ENCODE measurements at places on chromosomes 5 and 9.

GRCh38 chr5:137393196-137393993 lies 105.7 kb downstream of the SPOCK1 start:
- no peak for DNase-seq

GRCh38 chr9:107471552-107471951 lies 18.0 kb downstream of the KLF4 start:
- DNase-seq: no peak

DNA sequence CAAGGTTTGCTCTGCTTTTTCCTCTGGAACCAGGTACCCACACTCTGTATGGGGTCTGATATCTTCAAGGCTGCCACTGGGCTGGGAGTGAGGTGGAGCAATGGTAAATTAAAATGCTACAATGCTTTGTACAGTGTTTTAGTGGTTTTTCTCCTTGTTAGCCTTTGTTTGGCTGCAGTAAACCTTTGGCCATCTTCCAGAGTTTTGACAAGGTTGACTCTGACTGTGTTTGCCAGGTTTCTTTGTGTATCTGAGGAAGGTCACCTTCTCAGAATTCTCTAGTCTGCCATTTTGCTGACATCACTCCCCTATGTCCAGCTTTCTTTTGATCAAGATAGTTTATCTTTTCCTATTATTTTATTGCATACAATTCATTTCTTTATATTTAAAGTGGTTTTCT lies 11.2 kb downstream of the SPATA31D1 start:
- DNase-seq: no peak

DNA sequence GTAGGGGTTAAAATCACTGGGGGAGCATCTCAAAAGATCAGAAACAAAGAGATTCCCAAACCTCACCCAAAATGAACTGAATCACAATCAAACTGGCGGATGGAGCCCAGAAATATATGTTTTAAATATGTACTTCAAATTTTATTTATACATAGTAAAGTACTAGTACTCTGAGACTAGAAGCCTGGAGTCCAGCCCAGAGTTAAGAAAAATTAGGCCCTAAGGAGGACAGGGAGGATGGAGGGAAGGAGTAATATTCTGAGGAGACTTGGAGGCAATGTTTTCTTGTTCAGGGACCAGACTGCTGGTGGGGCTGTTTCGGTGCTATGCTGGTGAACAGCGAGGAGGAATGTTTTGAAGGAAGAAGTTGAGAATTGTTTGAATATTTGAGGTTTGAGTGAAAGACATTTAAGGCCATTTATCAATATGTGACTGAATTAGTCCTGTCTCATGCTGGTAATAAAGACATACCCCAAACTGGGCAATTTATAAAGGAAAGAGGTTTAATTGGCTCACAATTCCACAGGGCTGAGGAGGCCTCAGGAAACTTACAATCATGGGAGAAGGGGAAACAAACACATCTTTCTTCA lies 552.4 kb upstream of the DAB2 start:
- DNase-seq: no peak

- DNase-seq: no peak
Measured at GRCh38 chr5:132591145-132591544, 34.4 kb downstream of the RAD50 start.

GRCh38 chr9:120742951-120743416 lies 28.7 kb upstream of the MEGF9 start:
- no peak for DNase-seq

GRCh38 chr5:11007269-11007870 lies 246.3 kb upstream of the DAP start:
- DNase-seq: no peak

GRCh38 chr5:178671602-178672144 lies 44.8 kb upstream of the CLK4 start:
- DNase-seq: no peak

DNA sequence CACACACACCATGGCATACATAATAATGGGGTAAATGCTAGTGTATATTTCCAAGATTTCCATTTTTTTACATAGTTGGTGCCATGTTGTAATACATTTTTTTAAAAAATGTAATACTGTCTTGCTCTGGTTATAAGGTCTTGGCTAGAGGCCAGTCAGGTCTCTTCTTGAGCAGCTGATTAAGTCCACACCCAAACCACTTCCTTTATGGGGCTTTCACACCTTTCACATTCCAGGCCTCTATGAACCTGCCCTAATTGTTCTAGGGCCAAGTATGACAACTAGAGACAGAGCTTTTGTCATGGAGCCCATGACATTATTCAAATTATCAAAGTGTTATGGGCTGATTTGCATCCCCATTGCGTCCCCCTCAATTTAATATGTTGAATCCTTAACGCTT lies 495.6 kb upstream of the CTNND2 start:
- no peak for DNase-seq

- DNase-seq: no peak
Measured at GRCh38 chr5:1512541-1513291, 11.0 kb downstream of the LPCAT1 start.

DNA sequence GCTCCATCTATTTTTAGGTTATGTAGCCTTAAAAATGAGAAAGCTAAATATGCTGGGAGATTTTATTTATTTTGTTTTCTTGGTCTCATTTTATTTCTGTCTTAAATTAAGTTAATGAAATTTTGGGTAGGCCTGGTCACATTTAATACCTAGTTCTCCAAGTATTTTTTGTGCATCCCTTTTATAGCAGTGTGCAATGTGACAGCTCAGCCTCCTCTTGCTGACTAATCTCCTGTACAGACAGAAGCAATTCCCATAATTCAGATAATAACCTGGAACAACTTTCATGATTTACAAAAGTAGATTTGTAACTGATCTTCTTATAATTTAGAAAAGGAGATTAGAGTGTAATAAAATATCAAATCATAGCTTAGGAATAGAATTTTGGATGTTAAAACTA lies 403.9 kb downstream of the ADGRV1 start:
- DNase-seq: no peak

- DNase-seq: no peak
Measured at GRCh38 chr5:169943026-169943425, 37.3 kb downstream of the INSYN2B start.

GRCh38 chr9:126880947-126881332 lies 20.5 kb downstream of the ZBTB34 start:
- DNase-seq: no peak

GRCh38 chr9:1759009-1759408 lies 256.1 kb upstream of the SMARCA2 start:
- DNase-seq: no peak

DNA sequence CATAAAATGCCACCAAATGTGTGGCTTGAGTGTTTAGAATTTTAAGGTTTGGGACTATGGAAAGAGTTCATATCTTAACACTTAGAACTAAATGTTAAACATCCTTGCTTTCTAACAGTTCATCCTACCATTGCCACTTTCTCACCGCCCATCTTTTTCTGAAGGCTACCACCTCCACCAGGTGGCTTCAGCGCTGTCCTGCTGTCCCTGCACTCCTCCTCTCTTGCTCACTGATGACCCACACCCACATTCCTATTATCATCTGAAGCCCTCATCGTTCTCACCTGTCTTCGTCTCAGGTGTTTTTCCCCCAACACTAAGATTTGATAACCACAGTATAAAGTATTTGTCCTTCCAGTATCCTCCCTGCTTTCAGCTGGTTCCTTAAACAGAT lies 7.4 kb downstream of the MEGF10 start:
- no peak for DNase-seq

DNA sequence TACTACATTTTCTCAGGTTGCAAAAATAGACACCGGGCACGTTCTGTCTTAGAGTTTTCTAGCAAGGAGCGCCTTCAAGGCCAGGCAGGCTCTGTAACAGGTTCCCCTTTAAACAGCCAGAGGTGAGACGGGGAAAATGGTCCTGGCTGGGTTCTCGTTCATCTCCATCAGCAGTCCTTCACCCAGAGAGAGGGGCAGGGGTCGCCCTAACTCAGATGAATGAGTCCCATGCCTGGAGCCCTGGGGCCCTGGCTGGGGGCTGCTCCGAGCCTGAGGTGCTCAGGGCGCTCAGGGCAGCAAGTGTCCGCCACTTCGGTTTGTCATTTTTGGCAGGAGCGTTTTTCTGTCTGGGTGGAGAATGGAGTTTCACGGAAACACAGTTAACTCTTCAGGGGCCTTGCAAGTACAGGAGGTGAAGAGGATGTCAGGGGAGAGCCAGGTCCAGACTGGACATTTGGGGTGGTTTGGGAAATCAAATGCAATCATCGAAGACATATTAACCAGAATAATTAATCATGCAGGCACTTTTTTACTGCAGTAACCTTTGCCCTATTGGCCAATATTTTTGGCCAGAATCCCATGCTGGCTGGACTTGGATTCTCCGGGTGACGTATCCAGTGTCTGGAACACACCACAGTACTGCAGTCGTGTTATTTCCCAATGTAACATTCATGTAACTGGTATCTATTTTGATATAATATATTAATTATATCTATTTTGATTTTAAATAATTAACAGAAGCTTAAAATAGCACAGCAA lies 2.9 kb downstream of the NTNG2 start:
- no peak for DNase-seq

GRCh38 chr5:175711472-175712312 lies 53.8 kb downstream of the HRH2 start:
- DNase-seq: no peak

GRCh38 chr5:140794595-140795258 lies at the start of gene PCDHA2:
Gene PCDHA2 (plus strand): TSS chr5:140794852.
- DNase-seq: no peak

DNA sequence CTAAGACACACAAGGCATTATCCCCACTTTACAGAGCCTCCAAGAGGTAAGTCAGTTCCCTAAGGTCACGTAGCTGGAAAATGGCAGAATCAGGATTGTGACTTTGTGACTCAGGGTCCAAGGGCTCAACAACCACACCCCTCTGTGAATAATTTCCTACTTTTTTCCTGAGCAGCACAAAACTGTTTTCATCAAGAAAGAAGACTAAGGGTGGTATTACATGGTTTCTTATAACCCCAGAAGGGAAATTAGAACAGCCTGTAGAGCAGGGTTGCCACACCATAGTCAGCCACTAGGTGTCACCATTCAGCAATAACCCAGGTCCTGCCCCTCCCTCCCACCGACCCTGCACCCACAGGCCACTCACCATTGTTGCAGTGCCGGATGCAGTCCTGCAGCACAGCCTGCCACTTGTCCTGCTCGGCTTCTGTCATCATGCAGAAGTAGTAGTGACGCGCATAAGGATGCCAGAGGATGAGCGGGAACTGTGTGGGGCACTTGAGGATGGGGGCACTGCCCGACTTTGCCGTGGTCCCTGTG lies 72.1 kb downstream of the LRSAM1 start:
- peak; percentile 9 for DNase-seq

- no peak for DNase-seq
Measured at GRCh38 chr5:68960456-68960855, 133.4 kb upstream of the SLC30A5 start.

- DNase-seq: no peak
Measured at GRCh38 chr9:99732715-99733114, 89.0 kb upstream of the NR4A3 start.

GRCh38 chr5:54226215-54226614 lies 84.2 kb downstream of the ARL15 start:
- DNase-seq: no peak

DNA sequence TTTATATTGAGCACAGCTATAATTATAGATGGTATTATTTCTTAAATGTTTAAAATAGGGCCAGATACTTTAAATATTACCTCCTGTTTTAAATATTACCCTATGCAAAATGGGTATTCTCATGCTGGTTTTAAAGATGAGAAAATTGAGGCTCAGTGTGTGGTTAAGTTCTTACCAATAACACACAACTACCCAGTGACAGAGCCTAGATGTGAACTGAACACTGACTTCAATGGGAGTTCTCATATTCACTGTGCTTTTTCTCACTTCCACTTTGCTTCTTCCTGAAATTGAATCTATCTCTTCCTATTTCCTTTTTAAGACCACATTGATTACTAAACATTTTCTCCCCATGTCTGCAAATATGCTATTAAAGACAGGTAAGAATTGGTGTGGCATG lies 135.8 kb upstream of the TUSC1 start:
- DNase-seq: no peak

- no peak for DNase-seq
Measured at GRCh38 chr9:135212961-135213360, 125.5 kb downstream of the OLFM1 start.

GRCh38 chr9:135269912-135270830 lies 182.7 kb downstream of the OLFM1 start:
- no peak for DNase-seq

GRCh38 chr9:121182989-121183388 lies 18.7 kb downstream of the RAB14 start:
- no peak for DNase-seq

- no peak for DNase-seq
Measured at GRCh38 chr9:91945277-91946085, 4.5 kb downstream of the ROR2 start.

DNA sequence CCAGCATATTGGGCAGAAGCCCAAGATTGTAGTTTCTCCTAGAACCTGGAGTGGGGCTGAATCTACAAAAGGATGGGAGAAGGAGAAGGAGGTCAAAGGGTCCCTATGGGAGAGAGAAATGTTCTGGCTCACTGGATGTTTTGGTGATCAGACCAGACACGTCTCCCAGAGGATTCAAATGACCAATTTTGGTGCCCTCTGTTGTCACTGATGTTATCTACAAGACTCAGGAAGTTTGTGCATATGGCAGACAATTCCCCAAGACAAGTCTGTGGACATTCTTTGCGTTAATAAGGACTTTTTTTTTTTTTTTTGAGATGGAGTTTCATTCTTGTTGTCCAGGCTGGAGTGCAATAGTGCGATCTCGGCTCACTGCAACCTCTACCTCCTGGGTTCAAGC lies 137.2 kb upstream of the SMARCA2 start:
- no peak for DNase-seq

GRCh38 chr5:14417792-14418765 lies 163.5 kb upstream of the OTULINL start:
- no peak for DNase-seq

DNA sequence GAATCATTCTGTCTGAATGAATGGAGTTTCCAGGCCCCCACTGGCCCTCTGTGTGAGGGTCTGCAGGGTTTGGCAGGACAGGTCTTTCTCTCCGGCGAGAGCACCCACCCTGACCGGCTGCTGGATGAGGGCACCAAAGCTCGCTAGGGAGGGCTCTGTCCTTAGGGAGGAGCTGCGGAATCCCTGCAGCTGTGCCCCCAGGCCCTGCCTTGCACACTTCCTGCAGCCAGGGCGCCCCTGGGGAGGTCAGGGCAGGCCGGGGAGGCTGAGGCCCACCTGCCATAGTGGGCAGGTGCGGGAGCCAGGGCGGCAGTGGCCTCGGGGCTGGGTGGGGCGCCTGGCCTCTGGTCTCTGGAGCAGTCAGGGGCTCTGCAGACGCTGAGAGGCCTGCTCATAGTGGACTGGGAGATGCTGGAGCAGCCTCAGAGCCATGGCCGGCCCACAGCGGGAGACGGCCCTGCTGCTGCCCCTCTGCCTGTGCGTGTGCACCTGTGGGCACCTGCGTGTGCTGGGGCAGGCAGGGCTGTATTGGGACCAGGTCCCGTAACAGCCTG lies 36.1 kb downstream of the EXOC3 start:
- no peak for DNase-seq

- no peak for DNase-seq
Measured at GRCh38 chr9:74497748-74498620, 849 bp downstream of the RORB start.

DNA sequence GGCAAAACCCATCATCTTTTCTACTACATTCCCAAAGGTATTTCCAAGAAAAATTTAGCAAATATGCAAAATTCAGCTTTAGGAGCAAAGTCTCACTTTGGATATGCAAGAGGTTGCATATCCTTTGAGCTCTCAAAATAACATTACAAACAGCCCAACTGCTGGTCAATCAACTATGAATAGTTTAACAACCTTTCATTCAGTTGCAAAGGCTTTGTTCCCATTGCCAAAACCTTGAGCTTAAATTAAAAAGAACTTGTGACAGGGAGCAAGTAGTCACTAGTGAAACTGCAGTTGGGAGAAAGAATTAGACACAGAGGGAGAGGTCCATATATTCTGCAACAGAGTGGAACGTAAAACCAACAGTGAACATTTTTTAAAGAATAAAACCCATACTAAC lies 8.8 kb downstream of the ZNF608 start:
- DNase-seq: no peak

Measured in activated T-cell treated with anti-CD3 and anti-CD28 coated beads for 24 hours (primary cell).